ENCODE measurements at places on chromosomes 12 and 14.

DNA sequence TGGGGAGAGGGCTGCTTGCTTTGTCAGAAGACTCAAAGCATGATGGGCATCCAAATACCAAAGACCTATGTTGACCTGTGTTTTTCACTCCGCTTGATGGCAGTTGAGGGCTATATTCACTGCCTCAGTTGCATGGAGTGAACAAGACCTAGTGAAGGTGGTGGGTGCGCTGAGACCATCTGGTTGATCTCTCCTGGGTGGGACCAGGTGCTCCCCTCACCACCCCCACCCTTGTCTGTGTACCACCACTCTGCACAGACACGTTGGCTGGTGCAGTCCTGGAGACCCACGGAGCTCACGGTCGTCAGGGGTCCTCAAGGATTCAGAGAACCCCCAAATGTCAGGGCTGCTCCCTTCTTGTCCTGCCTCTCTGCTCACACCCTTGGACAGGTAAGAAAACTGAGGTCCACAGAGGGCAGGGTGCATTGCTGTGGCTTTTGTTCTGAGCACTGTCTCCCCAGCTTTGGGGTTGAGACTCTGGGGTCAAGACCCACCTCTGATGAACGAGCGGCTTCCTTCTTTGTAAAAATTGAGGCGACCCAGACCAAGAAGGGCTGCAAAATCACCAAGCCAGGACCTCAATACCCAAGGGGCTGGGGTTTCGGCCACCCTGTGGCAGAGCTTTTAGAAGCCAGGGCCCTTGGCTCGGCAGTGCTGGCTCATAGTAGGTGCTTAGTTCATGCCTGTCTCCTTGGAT is 166.3 kb upstream of the RTL1 start:
- no peak for DNase-seq

DNA sequence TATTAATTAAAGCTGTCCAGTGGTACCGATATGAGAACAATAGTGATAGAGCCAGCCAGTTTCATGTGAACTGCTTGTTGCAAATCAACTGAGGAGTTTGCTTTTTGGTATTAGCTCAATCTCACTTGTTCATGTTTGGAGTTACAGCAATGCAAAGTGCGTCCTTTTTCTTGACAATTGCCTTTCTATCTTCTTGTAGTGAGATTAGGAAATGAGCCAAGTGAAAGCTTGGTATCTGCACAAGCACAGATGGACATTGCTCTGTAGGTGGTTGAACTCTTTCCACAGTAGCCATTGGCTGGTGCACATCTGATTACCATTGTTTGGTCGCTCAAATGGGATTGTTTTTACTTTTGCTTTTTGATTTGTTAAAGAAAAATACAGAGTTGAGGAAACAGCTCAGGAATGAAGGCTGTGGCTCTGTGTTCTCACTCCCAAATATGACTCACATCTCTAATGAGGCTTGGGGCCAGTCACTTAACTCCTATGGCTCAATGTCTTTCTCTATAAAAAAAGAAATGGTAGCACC is 241.4 kb downstream of the BMP4 start:
- no peak for DNase-seq

GRCh38 chr14:90511795-90512328 is 115.0 kb downstream of the CALM1 start:
- no peak for DNase-seq

DNA sequence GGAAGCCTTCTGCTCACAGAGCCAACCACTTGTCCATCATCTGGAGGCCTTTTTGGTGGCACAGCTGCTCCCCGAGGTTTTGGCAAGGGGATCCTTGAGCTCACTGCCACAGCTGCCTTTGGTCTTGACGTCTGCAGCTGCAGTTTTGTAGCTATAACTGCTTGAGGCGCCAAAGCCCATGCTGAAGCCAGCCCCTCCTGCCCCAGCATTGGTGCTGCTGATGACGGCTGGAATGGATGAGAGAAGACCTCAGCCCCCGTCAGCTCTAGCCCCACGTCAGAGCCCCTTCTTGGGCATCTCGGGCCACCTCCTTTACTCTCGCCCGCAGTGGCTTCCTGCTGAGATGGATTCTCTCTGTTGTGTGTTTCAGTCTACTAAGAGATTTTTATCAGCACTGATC is 12.3 kb upstream of the KRT74 start:
- DNase-seq: no peak

DNA sequence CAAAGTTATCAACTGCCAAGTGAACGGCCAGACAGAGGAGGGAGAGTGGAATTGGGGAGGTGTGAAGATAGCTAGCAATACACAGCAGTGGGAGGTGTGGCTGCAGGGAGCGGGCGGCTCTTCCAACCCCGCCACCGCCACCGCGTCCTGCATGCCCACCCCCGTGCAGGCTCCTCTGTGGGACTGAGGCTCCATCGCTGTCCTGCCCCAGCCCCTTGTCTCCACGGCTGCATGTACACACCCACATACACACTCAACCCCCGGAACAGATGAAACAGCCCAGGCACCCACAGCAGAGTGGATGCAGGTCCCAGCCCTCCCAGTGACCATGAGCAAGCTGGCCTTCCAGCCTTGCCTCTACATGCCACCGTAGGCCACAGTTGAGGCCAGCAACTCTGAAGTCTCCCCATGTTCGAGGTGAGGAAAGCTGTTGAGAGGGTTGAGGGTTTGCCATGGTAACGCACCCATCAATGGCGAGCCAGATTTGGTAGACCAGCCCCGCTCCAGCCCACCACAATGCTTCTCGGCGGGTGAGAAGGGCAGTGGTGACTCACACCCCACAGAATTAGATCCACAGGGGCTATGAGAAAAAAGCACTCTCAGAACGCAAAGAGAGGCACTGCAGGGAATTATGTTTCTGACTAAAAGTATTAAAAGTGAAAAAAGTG is 39.3 kb downstream of the PITPNM2 start:
- DNase-seq: no peak

- peak; percentile 22 for DNase-seq
Observed at GRCh38 chr12:9864913-9865675, 4.1 kb downstream of the CLEC2B start.

- DNase-seq: no peak
Observed at GRCh38 chr12:8821591-8821990, 830 bp upstream of the A2ML1 start.

GRCh38 chr12:38268612-38269011 is 48.0 kb upstream of the ALG10B start:
- no peak for DNase-seq

GRCh38 chr14:91417120-91417982 is at the start of gene CCDC88C:
CCDC88C (minus strand) TSS chr14:91417820; CDS start chr14:91417690, 130 bp downstream.
- peak; percentile 19 for DNase-seq

DNA sequence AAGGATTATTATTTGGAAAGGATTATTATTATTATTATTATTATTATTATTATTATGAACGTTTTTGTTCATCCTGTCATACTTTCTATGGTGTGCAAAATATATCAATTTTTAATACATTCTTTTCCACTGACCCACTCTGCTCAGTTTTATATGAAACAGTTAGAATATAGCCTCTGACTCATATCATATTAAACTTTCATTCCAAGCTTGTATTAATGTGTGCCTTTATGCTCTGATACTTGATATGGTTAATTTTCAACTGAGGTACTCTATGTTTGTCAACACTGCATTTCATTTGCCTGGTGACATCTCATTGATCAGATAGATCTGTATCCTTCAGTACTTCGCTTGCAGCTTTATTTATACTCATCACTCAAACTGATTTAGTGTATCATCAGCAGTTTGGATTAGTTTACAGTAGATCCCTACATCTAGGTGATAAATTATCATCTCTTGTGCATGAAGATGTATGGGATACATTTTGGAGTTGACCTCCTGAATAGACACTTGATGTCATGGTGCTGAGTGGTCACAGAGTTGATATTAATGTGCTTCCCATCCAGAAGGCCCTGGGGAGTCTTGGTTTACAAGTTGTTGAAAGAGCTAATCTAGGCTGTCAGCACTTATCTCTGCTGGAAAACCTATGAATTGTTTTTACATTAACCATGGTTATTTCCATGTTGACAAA is 271.8 kb downstream of the TRHDE start:
- no peak for DNase-seq

DNA sequence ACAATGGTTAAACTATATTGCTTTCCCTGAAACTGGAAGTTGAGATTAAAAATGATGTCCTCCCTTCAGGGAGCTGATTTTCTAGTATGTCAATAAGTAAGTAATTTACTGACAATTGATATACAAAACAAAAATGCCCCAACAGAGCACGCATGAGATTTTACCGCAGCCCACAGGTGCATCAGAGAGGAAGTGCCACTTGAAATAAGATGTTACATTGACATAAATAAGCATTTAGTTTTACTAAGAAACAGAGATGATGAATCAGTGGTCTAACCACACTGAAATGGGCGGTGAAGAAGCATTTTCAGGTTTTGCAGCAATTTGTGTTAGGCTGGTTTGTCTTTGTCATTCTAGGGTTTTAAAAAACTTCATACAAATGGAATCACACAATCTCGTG is 8.8 kb upstream of the CLECL1 start:
- peak; percentile 29 for DNase-seq

DNA sequence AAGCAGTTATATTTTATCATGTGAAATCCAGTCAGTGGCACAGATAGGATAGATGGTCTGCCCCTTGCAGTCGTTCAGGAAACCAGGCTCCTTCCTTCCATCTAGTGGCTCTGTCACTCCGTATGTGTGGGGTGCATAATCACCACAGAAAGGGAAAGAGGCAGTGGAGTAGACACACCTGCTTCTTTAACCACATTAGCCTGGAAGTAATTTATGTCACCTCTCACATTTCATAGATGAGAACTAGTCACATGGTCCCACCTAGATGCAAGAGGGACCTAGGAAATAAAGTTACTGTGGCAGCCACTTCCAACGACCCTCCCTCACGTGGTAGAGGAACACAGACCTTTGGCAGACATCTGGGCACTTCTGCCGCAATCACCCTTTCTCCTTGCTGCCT is 14.2 kb upstream of the RNU6-8 start:
- peak; percentile 20 for DNase-seq

DNA sequence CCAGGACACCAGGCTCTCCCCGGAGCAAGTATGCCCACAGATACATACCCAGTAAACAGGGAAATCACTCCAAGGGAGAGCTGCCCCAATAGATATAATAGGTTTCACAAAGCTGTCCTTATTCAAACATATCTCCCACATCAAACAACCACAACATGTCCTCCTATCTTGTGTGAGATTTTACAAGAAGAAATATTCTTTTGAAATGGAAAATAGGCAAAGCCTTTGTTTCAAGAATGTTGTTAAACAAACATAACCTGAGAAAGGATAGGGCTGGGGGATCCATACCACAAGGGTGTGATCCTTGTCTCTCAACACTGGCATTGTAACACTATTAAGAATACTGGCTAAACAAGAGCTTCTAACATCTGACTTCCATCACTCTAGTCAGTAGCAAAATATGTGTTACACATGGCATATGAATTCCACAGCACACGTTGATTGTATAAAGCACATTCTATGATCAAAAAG is 32.9 kb downstream of the LGR5 start:
- no peak for DNase-seq

DNA sequence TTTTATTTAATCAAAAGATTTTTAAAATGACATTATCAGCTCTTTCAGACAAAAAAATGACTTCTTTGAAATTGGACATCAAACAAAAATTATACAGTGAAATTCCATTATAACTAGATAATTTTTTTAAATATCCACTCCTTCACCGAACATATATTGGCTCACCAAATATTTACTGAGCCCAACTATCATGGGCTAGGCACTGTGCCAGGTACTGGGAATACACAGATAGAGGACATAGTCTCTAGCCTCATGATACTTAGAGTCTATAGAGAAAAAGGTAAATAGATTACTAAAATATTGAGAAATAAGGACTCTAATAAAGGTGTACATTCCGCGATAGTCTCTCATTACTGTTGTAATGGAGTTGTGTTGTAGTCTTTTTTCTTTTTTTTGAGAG is 219.9 kb downstream of the SEC23A start:
- no peak for DNase-seq

DNA sequence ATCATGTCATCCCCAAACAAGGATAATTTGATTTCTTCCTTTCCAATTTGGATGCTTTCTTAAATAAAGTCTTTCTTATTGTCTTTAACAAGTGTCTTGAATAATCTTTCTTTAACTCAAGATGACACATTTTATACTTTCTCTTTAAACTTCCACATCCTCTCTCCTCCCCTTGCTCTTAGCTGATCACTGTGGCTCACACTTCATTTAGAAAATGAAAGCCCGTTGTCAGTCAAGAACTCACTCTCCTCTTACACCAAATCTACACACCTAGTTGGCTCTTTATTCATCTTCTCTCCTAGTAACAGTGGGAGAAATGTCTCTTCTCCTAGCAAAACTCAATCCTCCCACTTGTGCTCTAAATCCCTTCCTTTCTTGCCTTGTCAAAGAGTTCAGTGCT is 10.4 kb upstream of the RMST start:
- no peak for DNase-seq

DNA sequence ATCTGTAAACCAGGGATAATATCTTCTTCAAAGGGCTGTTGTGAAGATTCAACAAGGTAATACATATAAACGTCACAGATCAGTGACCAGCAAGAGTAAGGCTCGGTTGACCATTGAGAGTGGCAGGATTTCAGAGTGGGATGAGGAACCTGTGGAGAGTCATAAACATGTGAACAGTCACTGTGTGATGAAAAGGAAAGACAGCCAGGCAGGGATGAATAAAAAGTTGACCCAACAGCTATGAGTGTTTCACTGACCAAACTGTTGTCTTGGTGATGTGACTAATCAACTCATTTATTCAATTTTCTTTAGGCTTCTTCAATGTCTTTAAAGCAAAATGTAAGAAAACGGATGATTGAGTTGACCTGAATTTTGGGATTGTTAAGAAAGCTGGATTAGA is 8.6 kb upstream of the FRMD6 start:
- DNase-seq: no peak

DNA sequence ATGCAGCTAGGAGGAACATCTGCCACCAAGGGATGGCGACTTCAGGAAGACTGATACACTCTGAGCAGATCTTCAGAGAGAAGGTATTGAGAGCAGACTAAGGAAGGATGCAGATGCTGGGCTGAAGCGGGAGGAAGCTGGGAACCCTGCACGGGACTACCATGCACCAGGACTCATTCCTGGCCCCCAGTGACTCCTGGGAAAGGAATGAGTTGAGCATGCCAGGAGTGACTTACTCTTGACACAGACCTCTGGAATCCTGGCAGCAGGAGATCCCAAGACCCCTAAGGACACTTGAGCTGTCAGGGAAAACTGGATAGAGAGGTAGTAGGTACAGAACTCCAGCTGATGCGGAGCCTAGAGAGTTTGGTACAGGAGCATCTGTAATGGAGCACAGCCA is 336.1 kb downstream of the RPS29 start:
- DNase-seq: no peak

DNA sequence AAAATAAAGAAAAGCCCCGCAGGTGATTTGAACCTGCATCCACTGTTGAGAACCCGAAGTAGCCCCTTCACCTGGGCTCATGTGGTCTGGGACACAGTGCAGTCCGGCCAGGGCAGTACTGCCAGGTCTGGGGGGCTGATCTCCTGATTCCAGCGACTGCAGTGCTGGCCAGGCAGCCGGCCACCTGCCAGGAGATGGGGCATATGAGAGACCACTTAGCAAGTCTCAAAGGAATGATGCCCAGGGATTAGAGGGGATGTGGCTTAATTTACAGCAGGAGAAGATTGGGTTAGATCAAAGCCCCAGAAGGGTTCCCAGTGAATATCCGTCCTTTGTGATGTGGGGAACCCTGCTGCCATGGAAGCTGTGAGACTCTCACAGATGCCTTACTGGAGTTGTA is 113.3 kb downstream of the PRMT8 start:
- DNase-seq: no peak

Data from KG1 (cell line).